GM23338 (cell line): ENCODE measurements at places on chromosomes 12 and 14.

DNA sequence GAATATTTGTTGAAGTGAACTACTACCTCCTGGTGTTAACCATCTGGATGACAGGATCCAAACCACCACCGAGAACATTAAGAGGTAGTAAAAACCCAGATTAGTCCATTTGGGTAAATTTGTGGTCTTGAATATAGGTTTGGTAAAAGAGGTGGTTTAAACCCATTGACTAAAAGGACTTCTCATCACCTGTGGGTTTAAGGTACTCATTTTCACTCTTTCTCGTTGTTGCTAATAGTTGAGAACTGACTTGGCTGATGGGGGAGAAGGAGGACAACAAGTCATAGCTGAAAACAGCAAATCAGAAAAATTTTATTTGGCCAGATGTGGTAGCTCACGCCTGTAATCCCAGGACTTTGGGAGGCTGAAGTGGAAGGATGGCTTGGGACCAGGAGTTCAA lies 59.2 kb downstream of the ACADS start:
- no peak for DNase-seq

GRCh38 chr12:112466011-112466422 lies 47.3 kb downstream of the PTPN11 start:
- no peak for DNase-seq

- no peak for DNase-seq
Observed at GRCh38 chr12:57118711-57119271, 7.6 kb upstream of the STAT6 start.

DNA sequence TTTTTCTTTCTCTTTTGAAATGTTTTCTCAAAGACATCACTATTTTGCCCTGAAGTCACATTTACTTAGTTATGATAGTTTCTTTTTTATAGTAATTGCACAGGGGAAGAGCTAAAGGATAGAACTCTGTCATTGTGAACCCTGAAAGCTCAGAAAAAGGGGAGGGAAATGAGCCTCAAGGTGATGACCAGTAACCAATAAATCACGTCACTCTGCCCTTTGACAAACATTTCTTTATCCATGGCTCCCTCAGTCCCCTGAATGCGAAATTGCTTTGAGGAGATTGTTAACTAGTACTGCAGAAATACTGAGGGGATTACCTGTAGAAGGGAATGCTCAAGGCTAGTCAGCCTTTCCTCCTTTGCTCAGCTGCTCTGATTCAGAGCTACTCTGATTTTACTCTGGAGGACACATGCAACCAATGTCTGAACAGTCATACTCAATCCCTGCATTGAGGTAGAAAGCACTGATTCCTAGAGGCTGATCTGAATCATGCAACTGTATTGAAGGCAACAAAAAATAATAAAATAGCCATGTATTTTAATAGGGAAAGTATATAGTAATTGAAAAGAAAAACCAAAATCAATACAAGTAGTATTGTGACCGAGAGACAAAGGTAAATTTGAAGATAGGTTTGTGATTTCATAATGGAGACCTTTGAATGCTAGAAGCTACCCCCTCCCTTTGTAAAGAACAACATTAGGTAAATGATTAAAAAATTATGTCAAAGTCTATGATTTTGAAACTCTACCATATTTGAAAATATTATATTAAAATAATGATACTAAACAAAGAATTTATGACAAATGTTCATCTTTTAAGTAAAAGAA lies 24.7 kb downstream of the SLCO1B1 start:
- DNase-seq, result peak; percentile 2

DNA sequence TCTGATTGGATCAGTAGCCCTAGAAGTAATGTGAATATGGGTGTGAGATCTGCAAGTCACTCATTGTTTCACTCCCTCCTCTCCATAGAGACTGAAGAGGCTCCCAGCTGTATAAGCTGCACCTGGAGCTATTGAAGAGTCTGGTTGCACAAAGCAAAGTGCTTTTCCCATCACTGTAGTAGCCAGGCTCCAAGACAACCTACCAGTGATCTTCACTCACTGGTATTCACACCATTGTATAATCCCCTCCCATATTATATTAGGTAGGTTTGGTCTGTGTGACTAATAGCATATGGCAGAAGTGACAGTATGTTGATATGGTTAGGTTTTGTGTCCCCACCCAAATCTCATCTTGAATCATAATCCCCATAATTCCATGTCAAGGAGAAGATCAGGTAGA lies 64.4 kb downstream of the ZFC3H1 start:
- DNase-seq, result no peak

- no peak for DNase-seq
Observed at GRCh38 chr12:25993901-25994651, 35.6 kb downstream of the RASSF8 start.

DNA sequence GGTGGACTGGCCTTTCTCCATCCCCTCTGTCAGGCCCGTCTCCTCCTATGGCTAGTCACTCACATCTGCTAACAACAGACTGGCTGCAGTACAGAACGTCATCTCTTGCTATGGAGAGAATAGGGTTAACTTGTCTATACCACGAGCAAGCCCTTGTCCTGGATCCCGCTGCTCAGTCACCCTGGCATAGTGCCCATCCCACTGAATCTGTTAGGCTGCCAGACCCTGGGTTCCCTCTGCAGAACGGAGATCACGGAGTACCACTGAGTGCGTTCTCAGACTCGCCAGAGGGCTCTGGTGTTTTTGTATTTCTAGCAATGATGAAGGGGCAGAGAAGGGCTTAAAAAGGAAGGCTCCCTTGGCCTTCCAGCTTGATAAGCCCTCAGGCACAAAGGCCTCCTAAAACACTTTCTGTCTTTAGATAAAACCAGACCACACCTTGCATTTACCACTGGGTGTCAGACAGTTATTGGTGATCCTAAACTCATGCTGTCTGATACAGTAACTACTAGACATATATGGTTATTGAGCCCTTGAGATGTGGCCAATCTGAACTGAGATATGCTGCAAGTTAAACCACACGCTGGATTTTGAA lies 6.3 kb upstream of the NRIP2 start:
- DNase-seq, result no peak

- DNase-seq, result no peak
Observed at GRCh38 chr12:103680591-103681141, 93.6 kb downstream of the STAB2 start.

- no peak for DNase-seq
Observed at GRCh38 chr12:13177373-13177772, 19.2 kb upstream of the EMP1 start.

- DNase-seq, result peak; percentile 37
Observed at GRCh38 chr14:103386713-103387329, 1.6 kb downstream of the MARK3 start.

DNA sequence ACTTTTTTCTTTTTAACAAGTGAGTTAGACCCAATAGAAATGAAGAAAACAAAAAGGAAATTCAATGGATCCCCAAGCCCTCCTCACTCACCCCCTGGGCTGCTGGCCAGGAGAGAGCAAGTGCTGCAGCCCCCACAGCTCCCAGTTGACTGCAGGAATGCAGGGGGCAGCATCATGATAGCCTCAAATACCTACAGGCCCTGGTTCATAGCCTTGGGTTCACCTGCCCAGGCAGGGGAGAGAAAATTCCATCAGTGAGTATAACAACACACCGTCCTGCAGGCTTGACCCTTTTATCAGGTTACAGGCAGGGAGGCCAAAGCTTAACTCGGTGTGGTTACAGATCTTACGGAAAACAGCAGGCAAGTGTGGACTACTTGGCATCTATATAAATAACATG lies 76.3 kb downstream of the PHLDA1 start:
- peak; percentile 43 for DNase-seq

DNA sequence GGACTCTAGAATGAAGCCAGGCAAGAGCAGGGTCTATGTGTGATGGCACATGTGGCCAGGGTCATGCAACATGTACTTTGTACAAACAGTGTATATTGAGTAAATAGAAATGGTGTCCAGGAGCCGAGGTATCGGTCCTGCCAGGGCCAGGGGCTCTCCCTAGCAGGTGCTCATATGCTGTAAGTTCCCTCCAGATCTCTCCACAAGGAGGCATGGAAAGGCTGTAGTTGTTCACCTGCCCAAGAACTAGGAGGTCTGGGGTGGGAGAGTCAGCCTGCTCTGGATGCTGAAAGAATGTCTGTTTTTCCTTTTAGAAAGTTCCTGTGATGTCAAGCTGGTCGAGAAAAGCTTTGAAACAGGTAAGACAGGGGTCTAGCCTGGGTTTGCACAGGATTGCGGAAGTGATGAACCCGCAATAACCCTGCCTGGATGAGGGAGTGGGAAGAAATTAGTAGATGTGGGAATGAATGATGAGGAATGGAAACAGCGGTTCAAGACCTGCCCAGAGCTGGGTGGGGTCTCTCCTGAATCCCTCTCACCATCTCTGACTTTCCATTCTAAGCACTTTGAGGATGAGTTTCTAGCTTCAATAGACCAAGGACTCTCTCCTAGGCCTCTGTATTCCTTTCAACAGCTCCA lies 39.6 kb downstream of the DAD1 start:
- no peak for DNase-seq

DNA sequence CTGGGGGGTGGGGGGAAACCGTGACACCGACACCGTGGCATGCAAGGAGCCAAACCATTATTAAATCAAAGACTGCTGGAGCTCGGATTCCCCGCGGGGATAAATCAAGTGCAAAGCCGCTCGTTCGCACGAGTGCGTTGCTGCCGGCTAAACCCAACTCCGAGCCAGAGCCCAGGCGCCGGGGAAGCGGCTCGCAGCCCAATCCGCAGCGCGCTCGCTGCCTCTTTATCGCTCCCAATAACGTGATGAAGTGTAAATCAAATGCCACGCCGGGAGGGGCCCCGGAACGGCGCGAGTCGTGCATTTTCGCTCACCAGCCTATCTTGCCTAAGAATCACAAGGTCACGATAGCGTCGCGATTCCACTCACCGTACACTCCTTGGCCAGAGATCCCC lies 1.3 kb downstream of the MDGA2 start:
- peak; percentile 55 for DNase-seq

DNA sequence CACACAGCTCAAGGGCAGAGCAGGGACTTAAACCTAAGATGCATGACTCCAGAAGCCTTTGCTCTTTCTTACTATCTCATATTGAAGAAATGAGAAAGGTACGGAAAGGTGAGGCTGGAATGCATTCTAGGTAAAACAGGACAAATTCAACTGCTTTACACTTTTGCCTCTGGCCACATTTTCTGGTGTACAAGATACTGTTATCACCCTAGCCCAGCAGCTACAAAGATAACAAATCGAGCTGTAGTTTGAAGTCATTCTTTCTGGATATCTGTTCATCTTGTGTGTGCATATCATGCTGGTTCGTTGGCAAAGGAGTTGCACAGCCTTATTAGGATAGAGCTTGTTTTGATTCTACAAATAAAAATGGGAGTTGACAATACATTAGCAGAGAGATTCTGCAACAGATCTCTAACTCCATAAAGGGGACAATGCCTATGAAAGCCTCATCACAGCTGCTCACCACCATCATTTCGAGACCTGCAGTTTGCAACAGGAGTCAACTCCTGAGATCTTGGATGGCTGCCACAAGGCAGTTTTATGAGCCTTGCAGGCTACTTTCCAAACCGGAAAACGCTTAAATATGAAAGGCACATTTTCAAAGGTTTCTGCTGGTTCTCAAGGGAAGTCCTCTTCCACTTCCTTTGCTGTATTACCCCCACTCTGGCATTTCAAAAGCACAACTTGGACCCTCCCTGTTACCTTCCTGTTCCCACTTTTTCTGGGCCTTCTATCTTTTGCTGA lies 64.9 kb downstream of the STXBP6 start:
- DNase-seq, result no peak

GRCh38 chr12:26172946-26173552 lies 22.3 kb upstream of the SSPN start:
- DNase-seq, result no peak

DNA sequence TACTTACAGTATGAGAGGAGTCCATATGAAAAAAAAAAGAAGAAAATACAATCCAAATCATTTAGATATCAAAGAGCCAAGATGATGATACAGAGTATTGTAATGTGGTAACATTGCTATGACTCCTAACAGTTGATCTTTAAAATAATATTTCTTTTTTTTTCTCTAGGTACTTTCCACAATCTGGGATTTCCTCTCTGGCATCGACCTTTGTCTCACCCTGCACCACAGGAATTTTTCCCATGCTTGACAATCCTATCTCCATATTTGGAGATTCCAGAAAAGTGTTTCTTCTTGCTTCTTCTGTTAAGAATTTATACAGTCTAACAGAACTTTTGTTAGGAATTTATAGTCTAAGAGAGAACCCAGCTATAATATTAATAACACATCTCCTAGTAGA lies 184.4 kb downstream of the ITPR2 start:
- no peak for DNase-seq

GRCh38 chr12:62643486-62643885 lies 176.9 kb downstream of the MON2 start:
- DNase-seq, result no peak

DNA sequence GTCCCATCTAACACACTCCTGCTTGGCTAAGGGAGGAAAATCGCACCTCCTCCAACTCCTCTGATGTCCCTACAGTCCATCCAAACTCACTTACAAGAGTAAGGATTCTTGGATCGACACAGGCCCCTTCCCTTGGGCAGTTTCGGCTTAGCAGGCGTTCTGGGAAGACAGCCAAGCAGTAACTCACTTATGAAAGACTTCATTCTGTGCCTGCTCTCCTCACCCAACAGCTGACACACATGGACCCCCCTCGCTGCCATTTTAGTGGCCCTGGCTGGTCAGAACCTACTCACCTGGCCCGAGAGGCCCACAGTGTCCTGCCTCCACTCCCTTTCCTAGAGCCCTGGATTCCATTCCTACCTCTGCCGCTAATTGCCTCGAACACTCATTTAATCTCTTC lies 52.3 kb upstream of the BCL2L14 start:
- DNase-seq, result no peak

DNA sequence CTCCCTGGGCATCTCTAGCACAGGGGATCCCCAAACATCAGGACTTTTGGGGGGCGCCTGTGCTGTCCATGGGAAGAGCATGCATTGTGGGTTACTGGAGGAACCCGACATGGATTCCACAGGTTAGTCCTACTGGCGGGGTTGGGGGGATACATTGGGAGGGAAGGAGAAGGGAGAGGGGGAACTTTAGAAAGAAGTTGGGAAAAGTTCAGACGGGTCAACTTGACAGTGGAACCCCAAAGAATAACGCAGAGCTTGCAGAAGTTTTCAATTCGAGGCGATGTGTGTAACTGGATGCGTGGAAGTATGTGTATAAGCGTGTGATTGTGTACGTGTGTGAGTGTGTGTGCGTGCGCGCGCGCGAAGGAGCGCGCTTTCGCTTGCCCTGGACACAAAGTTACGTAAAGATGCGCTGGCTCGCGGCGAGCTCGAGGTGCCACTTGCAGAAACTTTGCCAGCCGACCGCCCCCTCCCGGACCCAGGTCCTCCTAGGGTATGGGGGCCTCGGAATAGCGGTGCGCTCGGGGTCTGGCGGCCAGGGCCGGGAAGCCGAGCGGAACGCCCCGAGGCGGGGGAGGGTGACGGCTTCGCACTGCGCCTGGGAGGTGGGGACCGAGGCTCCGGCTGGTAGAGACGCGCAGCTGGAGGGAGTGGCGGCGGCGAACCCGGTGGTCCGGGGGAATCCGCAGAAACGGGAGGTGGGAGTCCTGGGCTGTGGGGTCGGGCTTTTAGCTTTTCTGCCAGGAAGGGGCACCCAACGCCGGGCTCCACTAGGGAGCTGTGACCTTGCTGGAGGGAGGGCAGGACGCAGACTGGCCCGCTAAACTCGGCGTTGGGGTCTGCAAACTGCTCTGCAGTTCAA lies 669 bp downstream of the RFX4 start:
- peak; percentile 86 for DNase-seq
